ENCODE measurements at places on chromosomes 2 and 18. TPM values are rescaled to one million over a fixed set of nuclear protein-coding genes. Genes with fewer than 3 reads are reported as not detected.

DAW1 gene
- total RNA-seq = not detected

- H3K4me1 ChIP-seq = no peaks in the 10 kb centered on the region
- DNase-seq = no peak
- no peak overlapping the region for H3K27ac ChIP-seq
- H3K36me3 ChIP-seq = peaks cover 8% of the 10 kb centered on the region
- H3K4me3 ChIP-seq = no peak overlapping the region
Observed at GRCh38 chr2:43429369-43429768, 166.5 kb downstream of the THADA start.

GRCh38 chr2:21939967-21940366 lies 816.2 kb downstream of the TDRD15 start:
- no peaks in the 10 kb centered on the region for H3K4me1 ChIP-seq
- no peaks in the 10 kb centered on the region for H3K27me3 ChIP-seq
- H3K27ac ChIP-seq = no peak overlapping the region
- no peaks in the 10 kb centered on the region for H3K36me3 ChIP-seq

- H3K27me3 ChIP-seq = no peaks in the 10 kb centered on the region
- no peaks in the 10 kb centered on the region for H3K4me1 ChIP-seq
- no peak overlapping the region for H3K4me3 ChIP-seq
- no peak for DNase-seq
- no peak overlapping the region for H3K27ac ChIP-seq
Observed at GRCh38 chr2:235419996-235420395, 73.8 kb upstream of the AGAP1 start.

DNA sequence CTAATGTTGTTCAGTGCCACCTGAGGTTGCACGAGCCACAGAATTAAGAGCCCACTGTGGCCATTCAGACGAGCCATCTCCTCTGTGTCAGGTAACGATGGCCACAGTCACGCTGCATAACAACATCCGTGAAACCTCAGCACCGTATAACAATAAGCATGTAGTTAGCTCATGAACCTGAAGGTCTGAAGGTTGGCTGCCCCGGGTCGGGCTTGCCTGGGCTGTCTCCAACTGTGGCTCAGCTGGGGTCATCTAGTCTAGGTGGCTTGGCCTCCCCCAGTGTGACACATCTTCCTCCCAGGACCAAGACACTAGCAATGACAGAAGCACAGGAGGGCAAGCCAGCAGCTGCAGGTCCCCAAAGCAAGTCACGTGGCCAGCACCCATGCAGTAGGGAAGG lies 258.0 kb downstream of the GLI2 start:
- peak; percentile 20 for DNase-seq
- H3K27me3 ChIP-seq = no peaks in the 10 kb centered on the region
- H3K4me1 ChIP-seq = no peaks in the 10 kb centered on the region
- H3K36me3 ChIP-seq = peaks cover 29% of the 10 kb centered on the region

GRCh38 chr2:240959214-240959940 lies 39.0 kb upstream of the SNED1 start:
- H3K27ac ChIP-seq = no peak overlapping the region
- no peak overlapping the region for H3K4me3 ChIP-seq
- DNase-seq = peak; percentile 12
- H3K4me1 ChIP-seq = no peaks in the 10 kb centered on the region
- no peaks in the 10 kb centered on the region for H3K36me3 ChIP-seq

GRCh38 chr2:85342156-85342555 lies 12.2 kb downstream of the RETSAT start:
- DNase-seq = no peak
- no peaks in the 10 kb centered on the region for H3K36me3 ChIP-seq
- H3K27ac ChIP-seq = no peak overlapping the region
- H3K4me1 ChIP-seq = peaks cover 4% of the 10 kb centered on the region

DNA sequence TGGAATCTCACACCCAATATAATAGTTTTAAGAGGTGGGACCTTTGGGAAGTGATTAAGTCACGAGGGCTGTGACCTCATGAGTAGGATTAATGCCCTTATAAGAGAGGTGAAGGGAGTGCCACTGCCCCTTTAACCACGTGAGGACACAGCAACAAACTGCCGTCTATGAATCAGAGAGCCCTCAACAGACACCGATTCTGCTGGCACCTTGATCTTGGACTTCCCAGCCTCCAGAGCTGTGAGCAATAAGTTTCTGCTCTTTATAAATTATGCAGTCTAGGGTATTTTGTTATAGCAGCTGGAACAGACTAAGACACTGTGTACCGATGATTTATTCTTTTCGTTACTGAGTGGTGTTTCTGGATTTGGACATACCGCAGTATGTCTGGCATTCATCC lies 56.2 kb downstream of the RRM2 start:
- H3K4me3 ChIP-seq = no peak overlapping the region
- H3K27ac ChIP-seq = no peak overlapping the region
- peaks cover 3% of the 10 kb centered on the region for H3K36me3 ChIP-seq
- no peak for DNase-seq
- no peaks in the 10 kb centered on the region for H3K27me3 ChIP-seq
- H3K4me1 ChIP-seq = no peaks in the 10 kb centered on the region

DNA sequence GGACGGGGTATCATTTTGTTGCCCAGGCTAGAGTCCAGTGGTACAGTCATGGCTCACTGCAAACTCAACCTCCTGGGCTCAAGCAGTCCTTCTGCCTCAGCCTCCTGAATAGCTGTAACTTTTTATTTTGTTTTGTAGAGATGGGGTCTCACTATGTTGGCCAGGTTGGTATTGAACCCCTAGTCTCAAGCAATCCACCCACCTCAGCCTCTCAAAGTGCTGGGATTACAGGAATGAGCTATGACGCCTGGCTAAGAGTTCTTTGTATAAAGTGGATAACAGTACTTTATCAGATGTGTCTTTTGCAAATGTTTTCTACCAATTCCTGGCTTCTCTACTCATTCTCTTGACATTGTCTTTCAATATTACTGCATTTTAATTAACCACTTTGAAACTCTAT lies 17.1 kb upstream of the NT5DC4 start:
- no peaks in the 10 kb centered on the region for H3K27me3 ChIP-seq
- no peak overlapping the region for H3K27ac ChIP-seq
- no peaks in the 10 kb centered on the region for H3K4me1 ChIP-seq
- DNase-seq = no peak
- H3K4me3 ChIP-seq = no peak overlapping the region

- H3K4me1 ChIP-seq = peaks cover 10% of the 10 kb centered on the region
- no peaks in the 10 kb centered on the region for H3K27me3 ChIP-seq
- H3K4me3 ChIP-seq = no peak overlapping the region
- peak; percentile 74 for DNase-seq
Observed at GRCh38 chr2:74188018-74188601, 9.4 kb upstream of the MOB1A start.

Data from H9 (cell line).